ENCODE measurements at places on chromosomes 11 and 22. TPM values are rescaled to one million over a fixed set of nuclear protein-coding genes. Genes with fewer than 3 reads are reported as not detected.

- no peak for DNase-seq
Measured at GRCh38 chr22:23478175-23478574, 101.9 kb downstream of the IGLL1 start.

DNA sequence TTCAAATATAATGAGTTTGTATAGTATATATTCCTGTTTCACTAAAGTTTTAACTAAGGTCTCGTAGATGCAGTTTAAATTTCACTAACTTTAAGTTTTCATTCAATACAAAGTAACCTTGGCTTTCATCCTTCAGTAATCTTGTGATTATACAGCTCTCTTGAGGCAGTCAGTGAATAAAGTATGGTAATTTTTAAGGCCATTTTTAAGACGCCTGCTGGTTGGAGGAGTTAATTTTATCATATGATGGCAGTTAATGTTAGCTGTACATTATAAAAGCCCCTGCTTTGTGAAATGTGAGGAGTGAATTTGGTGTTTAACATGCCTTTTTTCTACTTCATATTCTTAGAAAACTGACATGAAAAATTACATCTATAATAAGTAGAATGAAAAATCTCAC lies 163.6 kb downstream of the TMEM135 start:
- no peak for DNase-seq

- DNase-seq, result no peak
Measured at GRCh38 chr22:49021926-49022815, 805.5 kb downstream of the BRD1 start.

Gene TNNT3
- total RNA-seq, result not detected

Gene SCGB2A2
- total RNA-seq, result not detected
